ENCODE measurements at places on chromosomes 12 and 14. TPM values are rescaled to one million over a fixed set of nuclear protein-coding genes. Genes with fewer than 3 reads are reported as not detected.

Gene GNB3
- total RNA-seq, result 5.2 TPM

DNA sequence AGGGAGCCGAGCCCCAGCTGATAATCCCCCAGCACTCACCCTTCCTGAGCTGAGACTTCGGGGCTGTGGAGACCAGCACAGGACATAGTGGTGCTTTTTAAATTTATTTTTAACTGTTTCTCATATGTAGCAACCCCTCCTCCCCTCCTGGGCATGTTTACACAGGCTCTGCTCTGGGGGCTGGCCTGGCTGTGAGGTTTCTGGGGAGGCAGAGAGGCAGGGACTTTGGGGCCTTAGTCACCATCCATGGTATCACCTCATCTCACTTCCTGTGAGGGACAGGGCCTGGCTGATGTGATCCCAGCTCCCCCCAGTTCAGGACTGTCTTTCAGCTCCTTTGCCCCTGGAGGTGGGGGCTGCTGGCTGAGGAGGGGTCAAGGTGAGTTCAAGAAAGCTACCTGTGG lies 20.4 kb downstream of the VASH1 start:
- no peaks in the 10 kb centered on the region for H3K4me1 ChIP-seq
- H3K27me3 ChIP-seq, result no peaks in the 10 kb centered on the region
- no peak overlapping the region for H3K27ac ChIP-seq
- no peaks in the 10 kb centered on the region for H3K36me3 ChIP-seq
- no peak for DNase-seq

DNA sequence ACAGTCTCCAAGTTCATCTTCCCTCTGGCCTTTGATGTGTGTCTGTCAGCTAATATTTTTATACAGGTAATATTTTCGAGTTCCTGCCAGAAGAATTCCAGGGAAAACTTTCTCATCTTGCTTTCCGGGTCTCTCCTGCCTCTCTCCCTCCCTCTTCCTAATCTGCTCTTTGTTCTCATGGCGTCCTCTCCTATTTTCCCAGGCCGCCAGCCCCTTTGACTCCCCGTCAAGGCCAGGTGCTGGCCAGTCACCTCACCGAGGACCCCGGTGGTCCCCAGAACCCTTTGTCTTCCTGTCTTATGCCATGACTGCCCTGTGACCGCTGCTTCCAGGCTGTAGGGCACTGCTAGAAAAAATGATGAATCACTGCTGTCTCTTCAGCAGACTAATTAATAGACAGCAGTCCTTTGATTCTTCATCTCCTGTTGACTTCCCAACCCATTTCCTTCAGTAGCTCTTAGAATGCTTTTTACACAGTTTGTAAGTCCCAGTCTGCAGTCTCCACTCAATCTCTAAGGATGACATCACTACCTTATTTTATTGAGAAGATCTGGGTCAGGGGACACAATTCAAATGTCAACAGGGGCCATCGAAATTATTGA lies 40.7 kb downstream of the PPFIBP1 start:
- H3K4me3 ChIP-seq, result no peak overlapping the region
- no peak for DNase-seq
- H3K4me1 ChIP-seq, result no peaks in the 10 kb centered on the region
- no peak overlapping the region for H3K27ac ChIP-seq

Gene SRRM4
- total RNA-seq, result 0.14 TPM

All from cardiac muscle cell (in vitro differentiated cells and primary cell).